Stimulated activated CD4-positive, alpha-beta T cell treated with anti-CD3 and anti-CD28 coated beads, Interleukin-2, amount 100 ng/mL, for 4 hours (primary cell): ENCODE measurements at places on chromosomes 7 and 10.
A peak's percentile ranks its signal among the peaks of the same experiment; 100 is the strongest.

DNA sequence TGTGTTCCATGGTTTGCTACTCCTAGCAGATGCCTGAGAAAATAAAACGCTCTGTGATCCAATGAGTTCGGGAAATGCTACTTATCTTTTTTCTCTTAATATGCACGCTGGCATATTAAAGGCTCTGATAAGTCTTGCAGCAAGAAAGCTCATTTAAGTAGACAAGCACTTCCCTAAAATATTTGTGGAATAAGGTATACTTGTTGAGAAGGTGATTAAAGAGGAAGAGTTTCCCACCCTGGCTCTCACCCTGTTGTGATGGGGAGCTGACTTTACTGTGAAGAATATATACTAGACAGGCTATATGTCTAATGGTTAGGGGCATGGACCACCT is 279.4 kb downstream of the RPS24 start:
- no peak for DNase-seq

GRCh38 chr7:96173781-96174180 is 148.1 kb downstream of the SLC25A13 start:
- DNase-seq: no peak

- DNase-seq: no peak
Observed at GRCh38 chr7:86282014-86282682, 361.6 kb upstream of the GRM3 start.

- DNase-seq: peak; percentile 54
Observed at GRCh38 chr10:88582806-88583583, at the start of gene RNLS. Gene RNLS, minus strand, starts transcription at chr10:88583318.

GRCh38 chr10:974038-974784 is 14.0 kb upstream of the GTPBP4 start:
- DNase-seq: no peak

DNA sequence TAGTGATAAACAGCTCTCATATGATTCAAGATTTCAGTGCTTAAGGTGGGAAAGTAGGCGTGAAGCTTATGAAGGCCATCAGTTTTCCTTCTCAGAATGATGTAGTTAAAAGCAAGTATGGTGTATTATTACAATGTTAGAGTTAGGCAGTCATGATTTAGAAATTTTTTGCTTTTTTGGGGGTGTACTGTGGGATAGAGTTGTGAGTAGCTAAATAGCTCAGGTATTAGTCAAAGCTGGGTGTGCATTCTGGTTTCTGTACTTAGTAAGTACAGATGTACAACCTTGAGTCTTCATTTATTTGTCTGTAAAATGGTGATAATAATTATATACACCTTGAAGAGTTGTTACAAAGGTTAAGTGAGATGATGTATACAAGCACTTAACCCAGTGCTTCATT is 52.2 kb downstream of the R3HCC1L start:
- no peak for DNase-seq

DNA sequence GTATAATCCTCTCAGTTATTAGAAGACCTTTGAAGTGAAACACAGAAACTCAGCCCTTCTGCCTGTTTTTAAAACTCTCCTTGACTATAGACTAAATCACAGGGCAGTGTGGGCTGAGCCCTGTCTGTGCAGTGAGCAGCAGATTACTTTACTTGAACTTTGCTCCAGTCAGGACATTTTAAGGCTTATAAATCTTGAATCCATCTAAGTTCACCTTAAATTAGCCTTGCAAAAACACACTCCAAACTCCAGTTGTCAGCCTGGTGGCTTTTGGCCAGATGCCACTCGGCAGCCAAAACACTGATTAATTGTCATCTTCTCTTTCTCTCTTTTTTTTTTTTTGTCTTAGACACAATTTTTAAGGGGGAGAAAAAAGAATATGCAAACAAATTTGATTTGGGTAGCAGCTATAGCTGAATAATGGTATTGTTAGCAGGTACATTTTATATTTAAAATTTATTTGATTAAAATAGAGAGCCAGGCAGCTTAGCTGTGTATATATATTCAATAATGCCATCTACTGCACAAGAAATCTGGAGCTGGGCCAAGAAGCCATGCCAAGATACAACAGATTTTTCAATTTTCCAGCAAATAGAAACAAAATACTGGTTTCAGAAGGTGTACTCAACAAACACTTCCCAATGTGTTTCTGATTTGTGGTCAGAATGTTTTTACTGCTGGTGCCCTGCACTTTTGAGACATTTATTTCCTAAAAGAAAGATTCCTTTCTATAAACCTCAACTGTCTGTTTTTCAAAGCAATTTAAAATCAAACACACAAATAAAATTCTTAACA is 247.7 kb downstream of the TFEC start:
- no peak for DNase-seq

- no peak for DNase-seq
Observed at GRCh38 chr7:47901542-47901941, 46.7 kb downstream of the PKD1L1 start.

DNA sequence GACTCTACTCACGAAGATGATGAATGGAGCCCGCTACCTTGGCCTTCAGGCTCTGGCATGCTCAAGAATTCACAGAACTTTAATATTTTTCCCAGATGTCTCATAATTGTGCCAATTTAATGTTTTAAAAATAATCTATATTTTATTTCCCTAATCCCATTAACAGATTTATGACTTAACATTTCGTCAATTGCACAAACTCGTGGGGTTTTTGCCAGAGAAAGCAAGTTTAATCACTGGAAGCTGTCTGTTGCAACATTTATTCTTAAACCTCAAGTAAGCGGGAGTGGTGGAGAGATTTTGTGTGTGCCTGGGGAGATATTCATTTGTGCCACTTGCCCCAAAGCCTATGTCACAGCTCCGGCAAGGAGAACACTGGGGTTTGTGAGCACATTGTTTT is 117.9 kb downstream of the TEX36 start:
- DNase-seq: no peak

DNA sequence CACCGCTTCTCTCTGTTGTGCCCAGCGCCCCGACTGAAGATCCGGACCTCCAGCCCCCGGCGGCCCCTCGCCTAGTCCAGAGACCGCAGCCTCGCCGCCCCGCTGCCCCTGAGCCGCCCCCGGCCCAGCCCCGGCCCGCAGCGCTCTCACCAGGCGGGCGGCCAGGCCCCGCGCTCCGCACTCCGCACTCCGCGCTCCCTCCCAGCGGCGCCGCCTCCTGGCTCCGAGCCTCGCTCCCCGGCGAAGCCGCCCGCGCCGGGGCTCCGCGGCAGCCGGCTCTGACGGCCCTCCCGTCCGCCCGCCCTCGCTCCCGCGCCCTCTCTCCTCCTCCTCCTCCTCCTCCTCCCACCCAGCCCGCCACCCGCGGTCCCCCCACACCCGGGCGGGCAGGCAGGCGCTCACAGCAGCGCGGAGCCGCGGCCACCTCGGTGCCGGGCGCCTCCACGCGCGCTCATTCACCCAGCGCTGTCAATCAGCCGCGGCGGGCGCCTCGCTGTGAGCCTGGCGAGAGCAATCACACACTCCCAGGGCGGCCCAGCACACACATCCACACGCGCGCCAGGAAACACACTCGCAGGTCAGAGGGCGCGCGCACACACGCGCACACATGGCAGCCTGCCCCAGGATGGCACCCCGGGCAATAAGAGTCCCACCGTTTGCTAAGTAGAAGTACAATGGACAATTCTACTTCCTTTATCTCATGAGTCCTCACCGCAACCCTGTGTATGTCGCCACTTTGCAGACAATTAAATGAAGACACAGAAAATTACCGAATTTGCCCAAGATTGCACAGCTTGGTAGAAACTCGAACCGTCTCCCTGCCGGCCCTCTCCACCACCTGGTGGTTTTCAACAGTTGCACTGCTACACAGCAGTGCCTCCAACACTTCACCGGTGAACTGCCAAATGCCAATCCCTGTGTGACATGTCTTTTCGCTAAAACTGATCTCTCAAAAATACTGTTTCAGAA is at the start of gene PRRT4:
Gene PRRT4 (minus strand): TSS at position 280 of the 969 bp plus-strand sequence.
- DNase-seq: peak; percentile 44

DNA sequence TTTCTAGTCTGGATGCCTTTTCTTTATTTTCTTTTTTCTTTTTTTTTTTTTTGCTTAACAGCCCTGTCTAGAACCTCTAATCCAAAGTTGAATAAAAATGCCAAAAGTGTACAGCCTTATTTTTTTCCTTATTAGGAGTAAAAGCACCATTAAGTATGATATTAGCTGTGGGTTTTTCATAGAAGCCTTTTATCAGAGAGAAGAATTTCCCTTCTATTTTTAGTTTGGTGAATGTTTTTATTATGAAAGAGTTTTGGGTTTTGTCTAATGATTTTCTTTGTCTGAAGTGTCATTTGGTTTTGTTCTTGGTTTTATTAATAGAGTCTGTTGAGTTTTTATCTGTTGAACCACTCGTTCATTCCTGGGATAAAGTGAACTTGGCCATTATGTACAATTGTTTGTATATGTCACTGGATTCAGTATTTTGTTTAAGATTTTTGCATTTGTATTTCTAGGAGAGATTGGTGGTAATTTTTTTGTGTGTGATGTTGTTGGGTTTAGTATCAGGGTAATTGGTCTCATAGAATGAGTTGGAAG is 49.5 kb downstream of the PALS2 start:
- DNase-seq: no peak

- DNase-seq: no peak
Observed at GRCh38 chr7:12249706-12250105, 38.6 kb downstream of the TMEM106B start.

DNA sequence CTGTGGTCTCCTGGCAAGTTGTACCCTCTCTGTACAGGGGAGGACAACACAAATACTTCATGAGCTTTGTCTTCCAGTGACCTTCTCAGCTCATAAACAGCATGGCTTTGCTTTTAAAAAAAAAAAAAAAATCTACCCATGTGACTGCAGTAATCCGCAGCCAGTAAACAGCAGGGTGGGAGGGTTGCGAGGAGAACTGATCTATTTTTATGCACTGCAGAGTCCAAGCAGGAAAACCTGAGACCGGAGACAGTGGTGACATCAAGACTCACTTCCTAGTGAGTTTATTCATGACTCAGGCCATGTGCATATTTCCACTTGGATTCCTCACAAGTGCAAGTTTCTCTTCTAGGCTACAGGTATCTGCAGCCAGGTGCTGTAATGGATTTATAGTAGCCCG is 127.9 kb downstream of the NRF1 start:
- no peak for DNase-seq
